DMS53 (cell line): ENCODE measurements at places on chromosomes 2 and 18.

DNA sequence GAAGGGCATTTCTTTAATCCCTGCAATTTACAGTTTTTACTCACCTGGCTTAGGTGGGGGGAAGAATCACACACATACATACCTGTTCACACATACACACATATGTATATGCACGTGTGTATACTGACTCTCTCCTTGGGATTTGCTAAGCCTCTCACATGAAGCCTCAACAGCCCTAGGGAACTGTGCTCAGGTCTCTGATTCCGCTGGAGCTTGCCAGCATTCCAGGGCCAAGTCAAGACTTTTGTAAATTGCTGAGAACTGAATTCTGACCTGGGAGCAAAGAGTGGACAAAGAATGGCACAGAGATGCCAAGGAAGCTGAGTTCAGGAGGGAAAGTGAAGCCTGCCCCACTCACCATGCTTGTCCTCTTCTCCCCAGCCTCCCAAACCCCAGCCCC is 177.3 kb downstream of the TMEM247 start:
- no peak for DNase-seq

GRCh38 chr2:199462956-199463692 is 5.4 kb upstream of the SATB2 start:
- peak; percentile 90 for DNase-seq

DNA sequence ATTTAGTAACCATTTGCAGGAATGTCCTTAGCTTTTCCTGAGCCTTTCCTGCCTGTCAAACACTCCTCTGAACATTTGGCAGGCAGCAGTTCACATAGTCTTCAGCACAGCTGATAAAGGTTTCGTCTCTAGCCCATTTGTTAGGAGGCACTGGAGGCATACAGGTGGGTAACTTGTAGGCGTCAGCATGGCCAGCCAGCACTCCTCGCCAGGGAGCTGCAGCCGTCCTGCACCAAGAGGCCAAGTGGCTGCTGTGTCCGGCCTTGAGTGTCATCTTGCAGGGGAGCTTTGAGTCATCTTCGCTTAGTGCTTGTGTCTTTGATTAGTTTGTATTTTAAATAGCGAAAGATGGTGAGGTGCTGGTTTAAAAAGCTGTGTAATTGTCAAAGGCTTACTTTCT is 120.3 kb upstream of the NFATC1 start:
- DNase-seq, result no peak

- peak; percentile 25 for DNase-seq
Measured at GRCh38 chr2:70570041-70570661, 16.5 kb upstream of the TGFA start.

DNA sequence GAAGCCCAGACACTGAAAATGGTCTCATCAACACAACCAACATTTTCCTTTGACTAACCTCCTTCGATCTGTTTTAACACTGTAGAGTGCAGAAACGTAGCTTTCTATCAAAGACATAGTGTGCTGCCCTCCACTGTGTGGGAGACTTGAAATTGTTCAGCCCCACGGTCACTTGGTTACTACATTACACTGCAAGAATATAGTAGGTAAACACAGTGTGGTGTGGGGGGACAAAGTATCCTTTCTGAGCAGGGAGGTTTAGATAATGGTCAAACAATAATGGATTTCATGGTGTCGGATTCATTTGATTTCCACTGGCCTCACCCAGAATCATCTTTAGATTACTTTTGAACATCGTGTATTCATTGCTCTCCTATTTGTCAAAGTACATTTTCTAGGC is 181.0 kb downstream of the ERBB4 start:
- DNase-seq, result no peak

DNA sequence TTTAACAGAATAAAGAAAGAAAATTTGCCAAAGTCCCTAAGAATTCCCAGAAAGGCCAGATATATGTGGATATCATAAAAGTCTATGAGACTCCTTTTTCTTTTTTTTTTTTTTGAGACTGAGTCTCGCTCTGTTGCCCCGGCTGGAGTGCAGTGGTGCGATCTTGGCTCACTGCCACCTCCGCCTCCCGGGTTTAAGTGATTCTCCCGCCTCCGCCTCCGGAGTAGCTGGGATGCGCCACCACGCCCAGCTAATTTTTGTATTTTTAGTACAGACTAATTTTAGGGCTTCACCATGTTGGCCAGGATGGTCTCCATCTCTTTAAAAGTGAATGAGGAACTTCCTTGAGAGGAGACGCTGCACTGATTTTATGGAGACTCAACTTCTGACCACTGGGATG is 335.2 kb downstream of the FBXO15 start:
- no peak for DNase-seq

DNA sequence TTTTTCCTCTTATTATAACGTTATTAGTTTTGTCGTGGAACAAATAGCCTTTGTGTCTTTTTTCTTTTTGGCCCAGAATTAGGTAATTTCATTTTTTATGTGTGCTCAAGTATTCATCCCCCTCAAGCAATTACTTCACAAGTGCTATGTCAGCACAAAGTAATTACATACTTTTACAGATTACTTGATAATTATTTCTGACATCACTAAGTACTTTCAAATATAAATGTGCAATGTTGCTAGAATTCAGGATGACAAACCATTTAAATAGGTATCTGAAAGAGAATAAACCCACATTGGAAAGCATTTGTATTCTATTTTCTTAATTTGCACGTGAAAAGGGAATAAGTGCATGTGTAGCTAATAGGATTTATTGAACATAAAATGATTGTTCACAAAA is 238.2 kb downstream of the CDH7 start:
- DNase-seq, result no peak

DNA sequence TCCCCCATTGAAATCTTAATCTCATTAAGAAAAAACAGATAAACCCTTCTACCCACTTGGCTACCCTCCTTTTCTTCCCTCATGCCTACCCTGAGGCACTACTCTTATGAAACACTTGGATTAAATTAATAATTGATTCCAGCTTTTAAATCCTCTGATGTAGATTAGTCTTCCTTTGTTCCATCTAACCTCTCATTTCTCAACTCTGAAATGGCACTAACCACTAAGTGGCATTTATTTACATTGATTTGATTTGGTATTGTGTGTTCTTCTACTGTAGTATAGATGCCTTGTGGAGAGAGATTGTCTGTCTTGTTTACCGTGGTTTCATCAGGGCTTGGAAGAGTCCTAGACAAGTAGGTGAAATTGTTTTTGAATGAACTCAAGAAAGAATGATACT is 26.7 kb downstream of the ITGA4 start:
- DNase-seq, result peak; percentile 33

DNA sequence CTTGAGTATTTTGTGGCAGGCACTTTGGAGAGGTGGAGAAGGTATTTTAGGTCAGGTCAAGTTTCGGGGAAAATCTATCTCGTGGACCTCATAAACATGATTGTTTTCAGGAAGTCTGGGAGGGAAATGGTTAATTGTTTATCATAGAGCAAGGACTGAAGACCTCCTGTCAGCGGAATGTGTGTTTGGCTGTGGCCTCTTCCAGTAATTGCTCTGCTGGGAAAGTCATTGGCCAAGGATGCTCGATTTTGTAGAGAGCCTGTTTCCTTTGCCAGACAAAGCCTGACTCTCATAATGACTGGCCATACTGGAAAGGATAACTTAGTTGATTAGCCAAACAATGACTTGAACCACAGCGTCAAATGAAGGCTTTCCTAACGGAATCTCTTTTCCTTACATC is 30.0 kb downstream of the IL1R2 start:
- DNase-seq, result no peak

GRCh38 chr18:47484068-47484467 is 232.6 kb upstream of the SKOR2 start:
- DNase-seq, result no peak

DNA sequence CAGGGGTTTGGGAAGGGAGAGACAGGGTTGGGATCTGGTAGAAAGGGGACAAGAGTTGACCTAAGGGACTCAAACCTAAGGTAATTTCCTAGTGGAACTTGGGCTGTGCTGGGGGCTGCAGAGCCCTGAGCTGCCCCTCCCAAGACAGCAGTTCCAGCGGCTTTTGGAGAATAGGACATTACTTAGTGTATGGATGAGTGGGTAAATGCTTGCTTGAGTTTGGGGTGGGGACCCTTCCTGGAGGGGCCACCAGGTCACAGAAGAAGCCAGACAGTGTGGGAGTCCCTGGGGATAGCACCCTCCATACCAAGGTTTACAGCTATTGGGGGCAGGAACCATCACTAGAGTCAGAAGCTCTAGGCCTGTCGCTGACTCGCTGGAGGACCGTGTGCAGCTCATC is 111.5 kb downstream of the CAPN13 start:
- DNase-seq, result no peak

DNA sequence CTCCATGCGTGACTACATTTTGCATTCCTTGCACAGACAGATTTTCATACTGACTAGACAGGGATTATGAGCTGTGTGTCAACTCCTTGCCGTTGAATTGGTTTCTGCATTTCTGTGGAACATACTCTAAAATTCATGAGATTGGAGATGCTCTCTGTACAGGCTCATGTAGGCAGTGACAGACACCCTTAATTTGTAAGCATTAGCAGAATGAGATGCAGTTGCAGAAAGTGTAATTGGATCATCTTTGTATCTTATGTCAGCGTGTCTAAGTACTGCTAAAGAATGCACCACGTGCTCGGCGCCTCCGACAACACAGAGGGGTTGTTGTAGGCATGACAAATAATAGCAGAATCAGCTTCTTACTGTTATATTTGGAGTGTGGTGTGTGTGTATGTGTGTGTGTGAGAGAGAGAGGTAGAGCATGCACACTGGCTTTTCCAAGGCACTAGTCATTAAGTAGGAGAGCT is 212.4 kb downstream of the CMPK2 start:
- no peak for DNase-seq

DNA sequence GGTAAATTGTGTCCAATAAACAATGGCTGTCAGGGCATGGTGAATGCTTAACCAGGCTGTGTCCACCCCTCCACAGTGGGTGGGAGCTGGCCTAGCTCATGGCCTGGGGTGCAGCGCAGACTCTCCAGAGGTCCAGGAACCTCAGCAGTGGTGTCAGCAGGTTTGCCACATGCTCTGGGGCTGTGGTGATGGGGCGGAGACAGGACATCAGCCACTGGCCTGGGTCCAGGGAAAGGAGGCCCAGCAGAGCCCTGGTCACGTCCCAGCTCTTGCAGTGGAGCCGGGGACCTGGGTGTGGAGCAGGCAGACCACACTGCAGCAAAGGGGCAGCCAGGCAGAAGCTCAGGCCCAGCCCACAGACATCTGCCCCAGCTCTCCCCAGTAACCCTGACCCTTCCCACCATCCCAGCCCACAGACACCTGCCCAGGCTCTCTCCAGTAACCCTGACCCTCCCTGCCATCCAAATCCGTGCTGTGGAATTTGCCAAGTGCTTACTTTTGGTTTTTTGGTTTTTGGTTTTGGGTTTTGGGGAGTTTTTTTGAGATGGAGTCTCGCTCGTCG is 13.8 kb upstream of the KIF1A start:
- no peak for DNase-seq

DNA sequence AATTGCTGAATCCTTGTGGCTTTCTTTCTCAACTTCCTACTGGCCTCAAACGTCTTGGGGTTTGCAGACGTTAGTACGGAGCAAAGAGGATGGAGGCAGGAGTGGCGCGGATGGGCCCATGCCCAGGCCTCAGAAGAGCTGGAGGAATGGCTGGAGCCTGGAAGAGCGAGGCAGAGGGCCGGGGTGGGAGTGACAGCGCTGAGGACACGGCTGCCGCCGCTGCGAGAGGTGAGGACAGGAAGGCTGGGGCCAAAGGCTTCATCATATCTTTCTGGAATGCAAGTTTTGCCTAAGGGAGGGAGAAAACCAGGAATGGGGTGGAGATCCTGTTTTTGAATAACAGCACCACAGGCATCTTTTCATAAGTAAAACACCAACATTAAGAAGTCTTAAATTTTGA is 178.5 kb upstream of the SESTD1 start:
- DNase-seq, result no peak

DNA sequence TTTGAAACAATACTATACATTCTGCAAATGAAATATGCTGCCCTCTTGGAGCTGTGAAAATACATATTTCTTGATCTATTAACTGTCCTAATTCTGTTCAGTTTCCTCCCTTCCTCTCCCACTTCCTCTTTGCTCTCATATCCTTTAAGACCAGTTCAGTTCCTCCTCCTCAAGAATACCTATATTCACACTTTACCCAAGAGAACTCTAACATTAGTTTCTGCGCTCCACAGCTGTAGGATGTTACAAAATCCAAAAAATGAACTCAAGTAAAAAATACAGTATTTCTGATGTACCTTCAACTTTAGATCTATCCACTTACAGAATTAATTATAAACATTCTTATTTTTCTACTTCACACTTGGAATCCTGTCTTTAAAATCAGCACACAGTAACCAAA is 5.4 kb downstream of the ITSN2 start:
- DNase-seq, result no peak

GRCh38 chr18:9991011-9992000 is 77.5 kb downstream of the VAPA start:
- no peak for DNase-seq

GRCh38 chr2:176508984-176509740 is 239.9 kb downstream of the MTX2 start:
- DNase-seq, result no peak

- DNase-seq, result peak; percentile 64
Measured at GRCh38 chr2:54878182-54878581, 154.7 kb downstream of the EML6 start.

- DNase-seq, result no peak
Measured at GRCh38 chr18:74905247-74905646, 303.7 kb downstream of the PTGR3 start.

DNA sequence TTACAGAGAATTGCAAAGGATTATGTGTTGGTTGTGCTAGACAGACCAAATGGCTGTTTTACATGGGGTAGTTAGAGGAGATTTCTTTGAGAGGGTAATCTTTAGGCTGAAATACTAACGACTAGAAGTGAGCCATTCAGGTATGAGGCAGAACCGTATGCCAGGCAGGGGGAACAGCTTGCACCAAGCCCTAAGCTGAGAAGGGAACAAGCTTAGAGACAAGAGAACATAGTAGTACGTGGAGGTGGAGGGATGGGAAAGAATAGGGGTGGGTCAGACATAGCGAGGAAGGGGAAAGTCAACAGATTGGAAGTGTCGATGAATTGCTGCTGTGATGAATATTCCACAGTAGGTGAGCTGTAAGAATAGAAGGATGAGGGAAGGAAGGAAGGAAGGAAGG is 20.0 kb upstream of the CRIM1 start:
- no peak for DNase-seq

GRCh38 chr2:110770959-110771431 is 38.6 kb downstream of the ACOXL start:
- peak; percentile 98 for DNase-seq

GRCh38 chr2:47907039-47907781 is 912 bp upstream of the FBXO11 start:
- peak; percentile 45 for DNase-seq

GRCh38 chr18:11719621-11720020 is 30.6 kb downstream of the GNAL start:
- no peak for DNase-seq

- DNase-seq, result no peak
Measured at GRCh38 chr2:28656937-28657615, 94.6 kb upstream of the PPP1CB start.

GRCh38 chr2:44671916-44672315 is 269.6 kb upstream of the SIX3 start:
- no peak for DNase-seq

GRCh38 chr18:41870817-41871216 is 84.2 kb upstream of the PIK3C3 start:
- peak; percentile 11 for DNase-seq

- DNase-seq, result no peak
Measured at GRCh38 chr2:177038787-177039484, 173.7 kb upstream of the HNRNPA3 start.

GRCh38 chr2:180063494-180064092 is 56.5 kb upstream of the CWC22 start:
- no peak for DNase-seq

GRCh38 chr2:200486529-200486928 is 23.3 kb downstream of the KCTD18 start:
- no peak for DNase-seq
